ENCODE measurements at places on chromosomes 5 and 9.

- no peak for DNase-seq
Observed at GRCh38 chr9:106387965-106388364, 475.0 kb upstream of the ZNF462 start.

DNA sequence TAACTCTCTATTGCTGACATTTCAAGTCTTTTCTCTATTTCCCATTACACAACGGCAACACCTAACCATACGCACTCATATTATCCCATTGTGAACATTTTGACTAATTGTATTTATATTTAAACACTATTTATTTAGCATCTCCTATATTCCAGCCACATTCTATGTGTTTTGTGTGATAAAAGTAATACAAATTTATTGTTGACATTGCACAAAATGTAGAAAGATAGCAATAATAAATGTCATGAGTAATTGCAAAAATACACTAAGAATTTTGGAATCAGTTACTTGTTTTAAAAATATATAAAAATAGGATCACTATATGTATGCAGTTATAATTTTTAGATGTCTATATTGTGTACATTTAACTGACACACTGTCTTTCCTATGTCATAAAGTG is 413.0 kb upstream of the PTPRD start:
- DNase-seq = no peak

DNA sequence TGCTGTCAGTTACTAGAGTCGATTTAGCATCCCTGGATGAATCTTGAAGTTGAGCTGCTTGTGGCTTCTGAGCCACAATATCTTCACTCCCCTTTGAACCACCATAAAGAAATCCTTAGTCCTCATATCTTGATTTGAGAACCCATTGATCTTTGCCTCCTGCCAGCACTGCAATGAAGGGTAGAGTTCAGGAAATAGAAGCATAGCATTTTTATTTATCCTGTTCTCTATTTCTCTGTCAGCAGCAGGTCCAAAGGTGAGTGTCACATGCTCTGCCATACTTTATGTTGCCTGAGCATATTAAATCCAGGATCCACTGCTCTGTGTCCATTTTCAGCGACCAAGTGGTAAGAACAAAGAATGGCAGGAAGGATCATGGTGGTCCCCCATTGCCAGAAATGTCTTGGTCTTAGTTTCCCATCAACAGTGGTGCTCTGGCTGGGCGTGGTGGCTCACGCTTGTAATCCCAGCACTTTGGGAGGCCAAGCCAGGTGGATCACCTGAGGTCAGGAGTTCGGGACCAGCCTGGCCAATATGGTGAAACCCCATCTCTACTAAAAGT is 80.2 kb upstream of the PANK3 start:
- DNase-seq = no peak

- no peak for DNase-seq
Observed at GRCh38 chr5:1815071-1815786, 14.0 kb downstream of the NDUFS6 start.

DNA sequence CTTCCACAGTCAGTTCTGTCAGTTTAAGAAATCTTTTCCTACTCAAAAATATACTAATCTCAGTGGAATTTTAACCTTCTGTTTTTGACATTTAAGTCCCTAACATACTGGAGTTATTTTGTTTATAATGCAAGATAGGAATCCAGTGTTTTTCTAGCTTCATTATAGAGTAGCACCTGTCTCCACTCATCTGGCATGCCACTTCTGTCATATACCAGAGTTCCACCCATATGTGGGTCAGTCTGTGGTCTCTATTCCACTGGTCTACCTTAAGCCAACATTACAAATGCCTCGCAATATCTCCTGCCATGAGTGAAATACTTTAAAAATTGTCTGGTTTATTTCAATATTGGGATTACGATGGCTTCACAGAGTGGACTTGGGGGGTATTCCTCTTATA is 42.9 kb downstream of the RNF145 start:
- no peak for DNase-seq

All from SK-N-DZ (cell line).